ENCODE measurements at places on chromosomes 2 and 18.

DNA sequence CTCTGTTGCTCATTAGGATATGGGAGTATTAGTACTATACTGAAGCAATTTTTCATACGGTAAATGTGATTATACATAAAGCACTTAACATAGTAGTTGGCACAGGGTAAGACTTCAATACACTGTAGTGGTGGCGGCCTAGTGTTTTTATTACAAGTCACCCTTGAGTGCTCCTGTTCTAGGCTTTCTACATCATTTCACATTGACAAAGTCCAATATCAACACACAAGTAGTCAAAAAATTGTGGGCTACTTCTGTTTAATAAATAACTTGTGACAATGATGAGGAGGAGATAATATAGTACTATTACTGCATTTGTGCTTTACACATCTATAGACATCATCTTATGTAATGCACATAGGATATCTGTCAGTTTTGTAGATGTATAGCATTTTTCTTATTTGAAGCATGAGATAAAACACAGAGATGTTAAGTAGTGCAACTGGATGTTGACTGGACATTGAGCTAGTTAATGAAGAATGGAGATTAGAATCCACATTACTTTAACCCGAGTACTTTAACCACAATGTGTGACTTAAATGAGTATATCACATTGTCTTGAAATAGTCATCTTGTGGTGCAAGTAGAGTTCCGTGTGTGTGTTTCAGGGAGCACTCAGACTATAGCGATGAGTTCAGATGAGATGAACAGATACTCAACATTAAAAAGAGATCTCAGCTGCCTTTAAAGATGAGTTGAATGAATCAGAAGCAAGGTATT lies 134.8 kb downstream of the ZNF385B start:
- DNase-seq = no peak

DNA sequence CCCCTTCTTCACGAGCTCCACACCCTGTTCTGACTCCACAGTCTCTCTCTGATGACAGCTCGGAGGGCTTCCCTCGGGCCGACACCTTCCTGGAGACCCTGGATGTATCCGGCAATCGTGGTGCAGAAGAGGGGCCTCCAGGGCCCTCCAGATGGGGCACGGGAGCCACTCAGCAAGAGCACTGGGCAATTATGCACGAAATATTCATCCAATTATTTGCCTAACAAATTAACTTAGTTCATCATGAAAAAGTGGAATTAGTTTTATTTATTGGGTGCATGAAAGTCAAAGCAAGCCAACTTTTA lies 277.3 kb upstream of the HDAC4 start:
- no peak for DNase-seq

GRCh38 chr2:141393214-141393545 lies 737.6 kb downstream of the LRP1B start:
- no peak for DNase-seq

- no peak for DNase-seq
Observed at GRCh38 chr2:232489516-232490220, 2.0 kb upstream of the ECEL1 start.

GRCh38 chr18:22711192-22711685 lies 221.9 kb upstream of the RBBP8 start:
- DNase-seq = no peak

DNA sequence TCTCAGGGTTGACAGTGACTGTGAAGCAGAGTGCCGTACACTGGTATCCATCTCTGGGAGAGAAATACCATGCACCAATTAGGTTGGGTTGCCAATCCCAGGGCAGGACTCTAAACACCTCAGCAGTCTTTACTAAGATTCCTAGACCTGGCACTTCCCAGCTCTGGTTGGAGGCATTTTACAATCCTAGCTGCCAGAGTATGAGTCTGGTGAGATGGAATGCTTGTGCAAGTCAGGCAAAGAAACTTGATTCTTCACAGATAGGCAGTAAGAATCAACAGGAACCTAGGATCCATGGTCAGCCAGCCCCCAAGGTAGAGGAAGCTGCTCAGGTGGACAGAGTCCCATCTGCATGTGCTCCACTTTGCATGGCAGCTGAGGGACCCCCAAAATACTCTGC lies 6.0 kb upstream of the UGT1A5 start:
- DNase-seq = no peak

DNA sequence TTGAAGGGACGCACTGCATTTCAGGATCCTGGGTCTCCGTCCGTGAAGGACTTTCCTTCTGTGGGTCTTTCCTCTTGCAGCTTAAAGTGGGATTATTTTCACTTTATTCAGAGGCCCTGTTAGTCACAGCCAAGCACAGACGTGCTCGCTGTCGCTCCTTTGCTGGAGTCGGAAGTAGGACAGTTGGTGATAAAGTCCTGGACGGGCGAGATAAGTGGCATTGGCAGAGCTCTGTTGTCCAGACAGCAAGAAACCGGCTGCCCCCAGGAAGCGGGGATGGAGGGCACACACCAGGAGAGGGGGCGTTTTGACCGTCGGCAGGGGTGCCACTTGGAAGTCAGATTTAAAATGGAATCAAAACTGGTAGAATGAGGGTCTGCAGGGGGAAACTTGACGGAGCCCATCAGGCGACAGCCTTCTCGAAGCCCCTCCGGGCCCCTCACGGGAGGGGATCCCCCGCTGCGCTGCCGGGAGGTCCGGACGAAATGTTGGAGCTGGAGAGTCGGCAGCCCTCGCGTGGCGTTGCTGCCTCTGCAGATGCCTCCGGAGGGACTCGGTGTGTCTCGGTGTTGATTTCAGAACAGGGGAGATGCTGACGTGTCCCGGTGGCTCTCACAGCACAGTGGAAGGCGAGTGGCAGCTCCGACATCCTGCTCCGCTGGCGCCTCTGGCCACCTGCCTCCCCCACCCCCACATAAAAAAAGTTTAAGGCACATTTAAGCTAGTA lies 124.2 kb downstream of the NFATC1 start:
- DNase-seq = no peak

GRCh38 chr2:191571163-191571769 lies 106.7 kb upstream of the NABP1 start:
- no peak for DNase-seq

- peak; percentile 35 for DNase-seq
Observed at GRCh38 chr2:196431957-196432356, 207.6 kb upstream of the CCDC150 start.

- DNase-seq = no peak
Observed at GRCh38 chr2:240353086-240353798, 82.2 kb upstream of the GPC1 start.

DNA sequence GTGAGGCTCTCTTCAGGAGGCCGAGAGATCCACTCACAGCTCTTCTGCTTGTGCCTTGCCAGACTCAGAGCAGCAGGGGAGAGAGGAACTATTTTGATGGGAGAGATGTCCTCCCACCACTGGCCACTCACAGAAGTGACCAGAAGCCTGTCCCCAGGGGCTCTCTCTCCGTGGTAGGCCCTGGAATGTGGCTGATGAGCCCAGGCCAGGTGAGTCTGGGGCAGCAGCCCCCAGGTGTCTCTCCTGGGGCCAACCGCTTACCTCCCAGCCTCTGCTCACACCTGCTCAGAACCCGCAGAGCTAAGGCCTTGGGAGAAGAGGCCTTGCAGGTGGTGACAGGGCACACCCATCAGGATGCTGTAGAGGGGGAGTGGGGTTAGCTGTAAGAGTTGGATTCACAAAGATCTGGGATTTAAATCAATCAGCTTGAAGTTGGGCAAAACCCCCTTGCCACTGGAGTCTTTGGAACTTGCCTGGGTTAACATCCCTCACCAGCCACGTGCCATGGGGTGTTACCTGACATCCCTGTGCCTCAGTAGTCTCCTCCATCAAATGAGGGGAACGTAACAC lies 29.1 kb upstream of the ASB18 start:
- DNase-seq = no peak

DNA sequence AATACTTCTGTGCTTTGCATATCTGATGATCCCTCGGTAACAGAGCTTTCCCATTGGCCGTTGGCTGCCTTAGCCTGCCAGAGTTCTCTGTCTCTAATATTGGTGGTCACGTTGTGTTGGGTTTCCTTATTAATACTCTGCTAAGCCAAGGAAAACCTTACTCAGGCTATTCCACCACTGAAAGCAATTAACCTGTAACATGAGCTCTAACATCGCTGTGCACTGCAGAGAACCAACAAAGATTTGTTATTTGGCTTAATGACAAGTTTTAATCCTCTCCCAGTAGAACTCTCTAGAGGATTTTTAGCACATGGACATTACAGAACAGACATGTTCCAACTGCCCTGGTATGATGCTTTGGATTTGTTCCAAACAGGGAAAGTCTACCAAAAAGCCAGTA lies 825.9 kb upstream of the POU3F3 start:
- DNase-seq = no peak

- no peak for DNase-seq
Observed at GRCh38 chr2:233824373-233824772, 30.0 kb downstream of the HJURP start.

GRCh38 chr18:57747809-57748680 lies 55.1 kb downstream of the ATP8B1 start:
- DNase-seq = peak; percentile 22

GRCh38 chr2:216555274-216555673 lies 56.6 kb downstream of the RPL37A start:
- no peak for DNase-seq

- DNase-seq = no peak
Observed at GRCh38 chr2:45771261-45771660, 119.8 kb downstream of the PRKCE start.

- DNase-seq = no peak
Observed at GRCh38 chr2:42404676-42405075, 43.7 kb upstream of the COX7A2L start.

DNA sequence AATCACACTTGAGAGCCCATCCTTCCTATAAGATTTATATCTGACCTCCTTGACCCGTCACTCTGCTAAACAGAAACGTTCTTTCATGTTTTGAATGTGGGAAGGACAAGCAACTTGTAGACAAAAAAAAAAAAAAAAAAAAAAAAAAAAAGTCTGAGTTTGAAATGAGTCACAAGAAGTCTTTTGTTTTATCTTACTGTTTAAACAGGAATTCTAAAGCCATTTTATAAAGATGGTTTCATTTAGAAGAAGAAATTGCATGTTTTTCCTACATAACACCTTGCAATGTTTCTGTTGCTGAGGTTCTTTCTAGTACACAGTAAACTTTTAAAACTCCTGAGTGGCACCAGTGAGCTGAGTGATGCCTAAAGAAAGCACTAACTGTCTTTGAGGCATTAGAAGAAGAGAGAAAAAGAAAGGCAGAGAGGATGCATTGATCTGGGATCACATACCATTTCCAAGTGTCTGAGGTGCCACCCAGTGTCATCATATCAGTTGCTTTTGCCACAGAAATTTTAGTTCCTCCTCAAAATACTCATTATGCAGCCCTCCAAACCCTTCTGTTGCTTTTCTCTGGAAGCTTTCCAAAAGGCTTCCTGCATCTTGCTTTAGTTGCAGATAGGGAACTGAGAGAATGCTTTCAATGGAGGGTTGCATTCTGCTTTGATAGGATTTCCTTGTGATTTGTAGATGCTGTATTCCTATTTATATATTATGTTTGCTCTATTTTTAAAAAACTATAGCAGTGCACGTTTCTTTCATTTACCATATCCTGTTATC lies 69.1 kb downstream of the ACVR2A start:
- no peak for DNase-seq

DNA sequence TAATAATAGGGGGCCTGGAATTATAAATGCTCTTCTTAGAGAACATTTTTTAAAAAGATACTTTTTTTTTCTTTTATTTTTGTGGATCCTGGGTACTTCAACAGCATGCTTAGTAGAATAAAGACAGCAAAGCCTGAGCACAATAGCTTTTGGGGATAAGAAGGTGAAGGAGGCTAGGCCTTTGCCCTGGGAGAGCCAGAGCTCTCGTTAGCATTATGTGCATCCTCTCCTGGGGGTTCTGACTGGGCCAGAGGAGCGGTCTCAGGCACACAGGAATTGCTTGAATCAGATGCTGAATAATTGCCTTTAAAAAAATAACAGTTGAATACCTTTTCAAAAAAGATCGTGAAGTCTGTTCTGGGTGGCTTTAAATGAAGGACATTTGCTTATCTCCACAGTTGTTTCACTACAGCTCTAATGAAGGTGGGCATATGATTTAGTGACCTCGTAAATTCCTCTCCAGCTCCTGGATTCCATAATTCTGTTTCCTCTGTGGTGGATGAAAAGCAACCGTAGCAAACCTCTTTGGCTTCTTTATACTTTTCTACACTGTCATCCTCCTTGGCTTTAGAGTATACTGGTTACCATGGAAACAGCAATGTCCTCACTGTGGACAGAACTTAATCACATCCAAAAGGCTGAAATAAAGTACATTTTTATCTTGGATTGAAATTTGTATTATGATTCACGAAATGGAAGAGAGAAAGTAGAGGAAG lies 133.8 kb downstream of the MAIP1 start:
- DNase-seq = peak; percentile 15

DNA sequence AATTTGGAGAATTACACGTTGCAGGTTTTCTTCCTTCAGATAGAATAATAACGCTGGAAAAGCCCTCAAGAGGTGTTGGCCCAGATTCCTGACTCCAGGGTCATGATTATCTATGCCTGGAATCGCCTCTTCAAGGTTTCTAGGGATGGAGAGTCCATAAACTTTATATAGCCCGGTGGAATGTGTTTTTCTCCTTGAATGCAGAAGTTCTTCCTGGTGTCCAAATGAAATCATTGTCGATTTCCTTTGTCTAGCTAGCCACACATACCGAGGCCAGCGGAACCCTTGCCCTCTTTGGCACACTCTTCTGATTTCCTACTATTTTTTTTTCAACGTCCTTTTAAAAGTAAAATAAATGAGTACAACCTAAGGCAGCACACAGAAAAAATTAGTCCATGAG lies 117.8 kb downstream of the PID1 start:
- no peak for DNase-seq

DNA sequence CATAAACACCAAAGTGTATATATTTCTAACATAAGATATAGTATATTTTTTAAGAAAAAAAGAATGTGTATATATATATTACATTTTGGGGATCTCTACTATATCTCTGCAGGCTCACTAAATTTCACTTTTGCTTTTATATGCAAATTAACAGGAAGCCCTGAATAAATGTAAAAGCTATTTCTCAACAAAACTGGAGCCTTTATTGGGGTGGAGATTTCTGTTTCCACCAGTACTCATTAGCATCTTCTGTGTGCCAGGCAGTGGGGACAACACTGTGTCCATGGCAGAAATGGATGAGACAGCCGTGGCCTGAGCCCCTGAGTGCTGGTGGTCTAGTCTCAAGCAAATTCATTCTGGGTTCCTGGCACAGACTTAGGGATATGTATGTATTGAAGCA lies 41.3 kb downstream of the C18orf63 start:
- DNase-seq = no peak

DNA sequence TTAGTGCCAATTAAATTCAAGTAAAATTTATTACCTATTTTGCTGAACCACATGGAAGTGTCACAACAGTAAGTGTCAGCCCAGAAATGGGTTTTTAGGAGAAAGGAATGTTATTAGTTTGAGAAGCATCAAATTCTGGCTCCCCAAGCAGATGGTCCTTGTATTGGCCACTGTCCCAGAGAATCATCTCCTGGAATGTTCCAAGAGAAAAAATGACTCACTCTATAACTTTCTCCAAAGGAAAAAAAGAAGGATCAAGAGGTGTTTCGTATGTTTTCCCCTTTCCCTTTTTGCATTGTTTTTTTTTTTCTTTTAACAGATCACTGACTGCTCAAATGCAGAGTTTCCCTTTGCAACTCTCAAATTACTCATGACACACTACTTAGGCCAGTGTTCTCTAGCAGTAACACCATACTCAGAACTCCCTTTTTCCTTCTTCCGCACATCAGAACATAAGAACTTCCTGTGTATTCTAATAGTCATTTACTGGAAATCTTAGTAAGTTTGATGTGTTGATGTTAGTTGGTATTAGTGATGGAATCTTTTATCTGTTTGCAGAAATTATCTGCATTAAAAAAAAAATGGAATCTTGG lies 390.3 kb downstream of the GPD2 start:
- no peak for DNase-seq

GRCh38 chr2:46831051-46831868 lies 84.3 kb downstream of the MCFD2 start:
- DNase-seq = no peak
